ENCODE measurements at places on chromosomes 7 and 10.

DNA sequence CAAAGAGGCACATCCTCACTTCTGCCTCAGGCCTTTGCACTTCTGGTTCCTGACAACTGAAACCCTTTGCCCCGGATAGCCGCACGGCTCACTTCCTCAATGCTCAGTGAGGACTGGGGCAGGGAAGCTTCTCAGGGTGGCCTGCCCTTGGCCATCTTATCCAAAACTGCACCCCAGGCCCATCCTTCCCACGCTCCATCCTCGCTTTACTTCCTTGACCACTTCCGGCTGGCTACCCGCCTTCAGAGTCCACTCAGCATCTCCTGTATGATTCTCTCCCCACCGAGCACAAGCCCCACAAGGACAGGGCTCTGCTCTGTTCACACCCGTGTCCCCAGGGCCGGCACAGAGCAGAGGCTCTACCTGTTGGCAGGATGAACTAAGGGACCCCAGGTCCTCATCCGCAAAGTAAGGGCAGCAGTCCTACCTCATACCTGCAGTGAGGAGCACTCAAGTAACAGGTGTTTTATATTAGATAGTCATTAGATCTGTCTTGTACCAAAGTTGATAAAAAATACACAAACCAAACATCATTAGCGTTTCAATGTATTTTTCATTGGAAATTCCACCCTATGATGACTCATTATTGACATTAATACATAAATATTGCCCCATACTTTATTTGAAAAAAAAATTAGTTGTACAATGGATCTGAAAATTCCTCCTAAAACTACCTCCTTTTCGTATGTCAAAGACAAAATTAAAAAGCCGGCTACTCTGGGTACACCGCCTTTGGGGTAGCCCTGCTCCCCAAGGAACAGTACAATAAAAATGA is 35.0 kb downstream of the GNA12 start:
- no peak for DNase-seq

GRCh38 chr10:61047788-61048560 is 104.0 kb upstream of the RHOBTB1 start:
- DNase-seq: no peak

GRCh38 chr10:62327885-62328284 is 46.3 kb upstream of the ZNF365 start:
- no peak for DNase-seq

DNA sequence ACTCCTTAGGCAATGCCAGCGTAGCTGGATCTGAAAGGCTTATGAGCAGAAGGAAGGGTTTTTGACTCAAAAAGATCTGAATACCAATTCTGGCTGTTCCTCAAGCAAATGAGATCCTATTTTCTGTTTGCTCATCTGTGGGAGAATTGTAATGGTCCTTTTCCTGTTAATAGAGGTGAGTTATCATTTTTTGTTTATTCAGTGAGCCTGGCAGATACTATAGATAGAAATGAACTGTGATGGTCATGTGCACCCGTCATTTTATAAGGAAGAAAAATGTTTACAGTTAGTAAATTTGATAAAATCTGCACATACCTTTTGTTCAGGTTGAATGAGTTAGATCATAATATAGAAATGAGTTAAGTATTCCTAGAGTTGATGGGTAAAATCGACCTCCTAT is 97.7 kb downstream of the ACTR3B start:
- DNase-seq: no peak

DNA sequence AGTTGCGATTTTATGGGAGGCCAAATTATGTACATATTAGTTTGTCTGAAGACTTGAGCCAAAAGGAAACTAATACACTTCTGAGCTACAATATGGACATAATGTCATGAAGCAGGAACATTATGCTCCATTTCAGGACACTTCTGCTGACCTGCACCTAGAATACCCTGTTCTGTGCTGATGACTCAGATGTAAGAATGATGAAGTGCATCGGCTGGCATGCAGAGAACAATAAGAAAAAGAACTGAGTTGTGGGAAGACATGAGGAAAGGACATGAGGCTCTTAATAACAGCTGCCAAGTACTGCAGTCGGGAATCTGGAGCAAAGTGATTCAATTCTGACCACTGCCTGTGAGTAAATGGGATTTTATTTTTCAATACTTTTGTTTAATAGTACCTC is 192.9 kb upstream of the VSTM2A start:
- DNase-seq: no peak

DNA sequence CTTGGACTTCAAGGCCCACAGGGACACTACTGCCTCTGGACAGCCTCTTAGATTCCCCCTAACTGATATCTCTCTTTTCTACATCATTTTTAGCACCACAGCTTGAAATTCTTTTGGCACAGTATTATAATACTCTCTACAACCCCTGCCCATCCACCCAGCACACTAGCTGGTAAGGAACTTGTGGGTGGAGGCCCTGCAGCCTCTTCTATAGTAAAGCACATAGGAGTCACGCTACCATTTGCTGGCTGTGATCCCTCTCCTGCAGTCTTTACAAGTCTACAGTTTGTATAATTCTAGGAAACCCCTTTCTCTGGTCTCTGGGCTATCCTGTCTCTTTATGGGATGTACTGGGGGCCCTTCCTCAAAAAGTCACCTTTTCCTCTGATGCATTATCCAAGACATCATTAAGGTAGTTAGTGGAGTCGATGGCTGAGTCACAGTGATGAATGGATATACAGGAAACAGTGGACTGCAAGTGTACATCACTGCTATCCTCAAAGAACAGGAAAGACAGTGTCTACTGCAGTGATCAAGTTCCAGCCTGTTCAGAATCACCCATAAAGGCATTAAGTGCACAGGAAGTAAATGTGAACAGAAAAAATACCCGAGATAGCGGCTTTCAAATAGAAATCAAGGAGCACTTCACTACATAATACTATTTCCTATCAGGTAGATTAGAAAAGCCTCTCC is 54.4 kb downstream of the STK17A start:
- DNase-seq: no peak

DNA sequence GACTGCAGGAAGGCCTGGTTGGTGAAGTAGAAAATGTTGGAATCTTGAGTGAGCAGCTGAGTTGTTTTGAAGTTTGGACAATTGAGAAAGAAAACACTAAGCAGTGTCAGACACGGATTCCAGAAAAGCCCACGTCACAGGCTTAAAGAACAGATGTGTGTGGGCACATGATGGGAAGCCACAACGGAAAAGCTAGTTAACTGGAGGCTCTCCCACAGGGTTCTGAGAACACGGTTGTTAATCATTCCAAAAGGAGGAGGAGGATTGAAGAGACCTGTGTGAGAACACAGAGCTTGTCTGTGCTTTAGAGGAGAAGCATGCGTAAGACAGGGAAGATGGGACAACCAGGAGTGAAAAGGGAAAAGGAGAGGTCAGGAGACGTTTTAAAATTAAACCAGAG is 42.6 kb downstream of the SHH start:
- DNase-seq: no peak

DNA sequence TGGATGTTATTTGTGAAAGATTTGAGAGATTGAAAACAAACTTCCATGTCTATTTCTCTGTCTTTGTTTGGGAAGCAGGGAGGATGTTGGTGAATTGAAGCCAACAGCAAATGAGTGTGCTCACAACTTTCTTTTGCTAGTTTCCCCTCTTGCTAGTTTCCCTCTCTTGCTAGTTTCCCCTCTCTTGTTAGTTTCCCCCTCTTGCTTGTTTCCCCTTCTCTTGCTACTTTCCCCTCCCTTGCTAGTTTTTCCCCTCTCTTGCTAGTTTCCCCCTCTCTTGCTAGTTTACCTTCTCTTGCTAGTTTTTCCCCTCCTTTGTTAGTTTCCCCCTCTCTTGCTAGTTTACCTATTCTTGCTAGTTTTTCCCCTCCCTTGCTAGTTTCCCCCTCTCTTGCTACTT is 613.3 kb downstream of the LRMDA start:
- no peak for DNase-seq

GRCh38 chr10:71834343-71834674 is 16.7 kb downstream of the PSAP start:
- no peak for DNase-seq

GRCh38 chr10:105964009-105964408 is 1200.5 kb downstream of the SORCS1 start:
- DNase-seq: no peak

DNA sequence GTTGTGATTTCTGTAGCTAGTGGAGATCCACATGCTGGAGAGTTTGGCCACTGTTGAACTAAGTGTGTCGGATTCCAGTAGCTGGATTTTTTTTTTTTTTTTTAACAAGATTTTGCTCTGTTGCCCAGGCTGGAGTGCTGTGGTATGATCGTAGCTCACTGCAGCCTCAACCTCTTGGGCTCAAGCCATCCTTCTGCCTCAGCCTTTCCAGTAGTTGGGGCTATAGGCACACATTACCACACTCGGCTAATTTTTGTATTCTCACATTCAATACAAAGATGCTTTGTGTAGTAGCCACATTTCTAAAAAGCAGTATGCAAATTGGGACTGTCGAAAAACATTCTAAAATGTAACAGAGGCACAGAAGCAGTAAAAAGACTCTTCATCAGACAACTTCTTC is 63.5 kb downstream of the RABGEF1 start:
- no peak for DNase-seq

- no peak for DNase-seq
Observed at GRCh38 chr7:45912972-45913371, 8.1 kb downstream of the IGFBP3 start.

GRCh38 chr10:75720157-75720556 is 288.7 kb downstream of the LRMDA start:
- no peak for DNase-seq
